Peyer's patch (tissue), 4 donors: ENCODE measurements at places on chromosomes 7 and 10. TPM values are rescaled to one million over a fixed set of nuclear protein-coding genes. Genes with fewer than 3 reads are reported as not detected.

GRCh38 chr7:86598311-86598710, 45.4 kb upstream of the GRM3 start:
- no peak for DNase-seq

GRCh38 chr7:36192053-36192824, 39.2 kb downstream of the EEPD1 start:
- no peak for DNase-seq

DNA sequence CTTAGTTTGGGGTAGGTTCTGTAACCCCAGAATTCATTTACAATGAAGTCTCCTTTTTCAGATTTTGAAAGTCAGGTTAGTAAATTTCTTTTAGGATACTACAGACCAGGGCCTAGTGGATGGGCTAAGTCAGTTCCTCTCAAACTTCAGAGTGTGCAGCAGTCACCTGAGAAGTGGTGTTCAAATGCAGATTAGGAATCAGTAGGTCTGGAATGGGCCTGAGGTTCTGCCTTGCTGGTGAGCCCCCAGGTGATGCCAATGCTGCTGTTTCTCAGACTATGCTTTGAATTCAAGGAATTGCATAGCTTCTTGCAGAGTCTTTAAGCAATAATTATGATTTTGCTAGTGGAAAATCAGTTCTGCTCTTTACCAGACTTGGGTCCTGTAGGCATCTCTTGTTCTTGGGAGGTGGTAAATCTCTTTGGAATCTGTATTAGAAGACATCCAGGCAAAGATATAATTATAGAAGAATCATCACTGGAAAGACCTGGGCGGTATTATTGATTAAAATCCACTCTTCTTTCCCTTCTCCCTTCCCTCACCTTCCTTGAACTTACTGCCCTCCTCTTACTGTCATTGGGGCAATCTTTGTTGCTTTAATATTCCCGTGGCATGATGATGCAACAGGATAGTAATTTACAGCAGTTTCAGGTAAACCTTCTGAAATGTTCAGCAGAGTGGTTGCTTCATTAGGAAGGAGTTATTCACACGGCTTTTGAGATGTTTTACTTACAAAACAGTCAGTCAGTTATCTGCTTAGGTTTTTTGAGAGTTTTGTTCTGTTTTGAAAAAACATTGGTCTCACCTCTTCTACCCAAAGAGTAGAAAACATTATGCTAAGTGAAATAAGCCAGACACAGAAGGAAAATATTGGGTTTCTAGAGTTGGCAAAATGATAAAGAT, 87.2 kb downstream of the NRF1 start:
- DNase-seq, result no peak

DNA sequence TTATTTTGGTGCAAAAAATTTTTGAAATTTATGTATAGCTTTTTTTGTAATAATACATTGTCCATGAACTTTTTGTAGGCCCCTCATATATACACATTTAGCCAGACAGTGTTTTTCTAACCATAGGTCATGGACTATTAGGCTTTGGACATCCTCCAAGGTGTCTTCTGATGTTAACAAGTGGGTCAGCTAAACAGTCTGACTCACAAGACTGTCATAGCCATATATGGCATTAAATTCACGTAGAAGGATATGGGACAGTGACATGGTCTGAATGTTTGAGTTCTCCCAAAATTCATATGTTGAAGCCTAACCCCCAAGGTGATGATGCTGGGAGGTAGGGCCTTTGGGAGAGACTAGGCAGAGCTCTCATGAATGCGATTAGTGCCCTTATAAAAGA, 14.0 kb upstream of the NUB1 start:
- no peak for DNase-seq

The ITPRID1 gene
- 7.4 TPM for total RNA-seq

The ARMS2 gene
- not detected for total RNA-seq
